ENCODE measurements at places on chromosomes 11 and 22.
A peak's percentile ranks its signal among the peaks of the same experiment; 100 is the strongest.

DNA sequence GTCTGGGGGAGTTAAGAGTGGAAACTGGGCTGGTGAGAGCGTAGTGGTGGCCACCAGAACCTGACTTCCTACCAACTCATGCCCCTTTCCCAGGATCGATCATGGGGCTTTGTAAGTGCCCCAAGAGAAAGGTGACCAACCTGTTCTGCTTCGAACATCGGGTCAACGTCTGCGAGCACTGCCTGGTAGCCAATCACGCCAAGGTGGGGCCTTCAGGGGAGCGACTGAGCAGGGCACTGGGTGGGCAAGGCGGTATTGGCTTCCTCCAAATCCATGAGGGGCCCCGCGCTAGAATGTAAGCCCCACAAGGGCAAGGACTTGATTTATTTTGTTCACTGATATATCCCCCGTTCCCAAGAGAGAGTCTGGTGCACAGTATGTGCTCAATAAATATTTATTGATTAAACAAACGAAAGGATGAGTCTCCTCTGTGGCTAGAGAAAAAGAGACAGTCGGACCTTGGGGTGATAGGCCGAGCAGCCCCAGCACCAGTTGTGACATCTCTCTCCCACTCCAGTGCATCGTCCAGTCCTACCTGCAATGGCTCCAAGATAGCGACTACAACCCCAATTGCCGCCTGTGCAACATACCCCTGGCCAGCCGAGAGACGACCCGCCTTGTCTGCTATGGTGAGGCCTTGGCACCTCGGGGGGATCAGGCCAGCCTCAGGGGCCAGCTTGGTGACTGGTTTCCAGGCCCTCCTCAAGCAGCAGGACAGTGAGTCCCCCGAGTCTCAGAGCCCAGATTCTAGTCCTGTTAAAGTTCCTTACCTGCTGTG is 765 bp downstream of the ZFPL1 start:
- H3K27me3 ChIP-seq = no peaks in the 10 kb centered on the region
- H3K27ac ChIP-seq = peak overlapping the region; percentile 82
- peaks cover 38% of the 10 kb centered on the region for H3K36me3 ChIP-seq

GRCh38 chr11:74696500-74696899 is 34.7 kb downstream of the CHRDL2 start:
- H3K4me1 ChIP-seq = no peaks in the 10 kb centered on the region
- no peak overlapping the region for H3K4me3 ChIP-seq
- no peak for DNase-seq
- H3K27me3 ChIP-seq = no peaks in the 10 kb centered on the region
- no peak overlapping the region for H3K27ac ChIP-seq
- no peaks in the 10 kb centered on the region for H3K36me3 ChIP-seq

- no peak overlapping the region for H3K4me3 ChIP-seq
- DNase-seq = no peak
- H3K36me3 ChIP-seq = no peaks in the 10 kb centered on the region
Measured at GRCh38 chr11:120188811-120189455, 21.9 kb upstream of the OAF start.

DNA sequence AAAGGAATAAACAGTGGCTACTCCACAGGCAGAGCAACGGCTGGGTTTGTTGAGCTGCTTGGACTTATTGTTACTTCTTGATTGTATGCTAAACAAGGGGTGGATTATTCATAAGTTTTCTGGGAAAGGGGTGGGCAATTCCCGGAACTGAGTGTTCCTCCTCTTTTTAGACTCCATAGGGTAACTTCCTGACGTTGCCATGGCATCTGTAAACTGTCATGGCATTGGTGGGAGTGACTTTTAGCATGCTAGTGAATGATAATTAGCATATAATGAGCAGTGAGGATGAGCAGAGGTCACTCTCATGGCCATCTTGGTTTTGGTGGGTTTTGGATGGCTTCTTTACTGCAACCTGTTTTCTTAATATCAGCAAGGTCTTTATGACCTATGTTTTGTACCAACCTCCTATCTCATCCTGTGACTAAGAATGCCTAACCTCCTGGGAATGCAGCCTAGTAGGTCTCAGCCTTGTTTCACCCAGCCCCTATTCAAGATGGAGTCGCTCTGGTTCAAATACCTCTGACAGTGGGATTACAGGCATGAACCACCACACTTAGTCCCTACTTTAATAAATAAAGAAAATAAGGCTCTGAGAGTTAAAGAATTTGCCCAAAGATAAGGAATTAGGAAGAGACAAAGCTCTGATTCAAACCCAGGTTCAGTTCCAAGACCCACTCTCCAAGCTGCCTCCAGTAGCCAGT is 65.6 kb upstream of the CLMP start:
- H3K4me1 ChIP-seq = no peaks in the 10 kb centered on the region
- peaks cover 10% of the 10 kb centered on the region for H3K27me3 ChIP-seq
- no peak overlapping the region for H3K4me3 ChIP-seq
- no peak overlapping the region for H3K27ac ChIP-seq

GRCh38 chr22:29679316-29679715 is 40.5 kb upstream of the CABP7 start:
- H3K4me3 ChIP-seq = no peak overlapping the region
- no peaks in the 10 kb centered on the region for H3K27me3 ChIP-seq
- H3K27ac ChIP-seq = no peak overlapping the region

GRCh38 chr11:119491753-119492510 is 69.0 kb upstream of the THY1 start:
- H3K27me3 ChIP-seq = no peaks in the 10 kb centered on the region
- H3K27ac ChIP-seq = no peak overlapping the region
- DNase-seq = no peak
- no peaks in the 10 kb centered on the region for H3K4me1 ChIP-seq

GRCh38 chr11:43583548-43583947 is 97.0 kb upstream of the HSD17B12 start:
- DNase-seq = no peak
- H3K36me3 ChIP-seq = no peaks in the 10 kb centered on the region
- no peak overlapping the region for H3K27ac ChIP-seq
- H3K27me3 ChIP-seq = peaks cover 10% of the 10 kb centered on the region

DNA sequence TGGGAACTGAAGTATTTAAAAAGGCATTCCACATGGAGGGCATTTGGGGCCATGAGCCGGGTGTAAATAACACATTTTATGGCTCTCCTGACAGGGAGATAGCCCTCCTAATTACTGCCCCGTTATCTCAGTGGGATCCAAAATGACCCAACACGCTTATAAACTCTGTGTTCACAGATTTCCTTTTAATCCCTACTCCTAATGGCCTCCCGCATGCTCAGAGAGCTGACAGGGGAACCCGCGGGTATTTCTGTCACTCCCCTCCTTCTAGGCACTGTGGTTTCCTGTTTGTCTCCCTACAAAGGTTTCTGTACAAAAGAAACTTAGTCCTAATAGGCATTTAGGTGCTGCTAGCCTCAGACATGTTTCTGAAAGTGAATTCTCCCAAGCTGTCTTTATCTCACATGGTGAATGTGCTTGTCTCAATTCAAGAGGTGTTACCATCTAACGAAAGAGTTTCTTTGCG is 202.8 kb upstream of the SEZ6L start:
- H3K4me1 ChIP-seq = no peaks in the 10 kb centered on the region
- peaks cover 74% of the 10 kb centered on the region for H3K27me3 ChIP-seq
- no peak overlapping the region for H3K27ac ChIP-seq
- H3K36me3 ChIP-seq = no peaks in the 10 kb centered on the region
- H3K4me3 ChIP-seq = no peak overlapping the region

DNA sequence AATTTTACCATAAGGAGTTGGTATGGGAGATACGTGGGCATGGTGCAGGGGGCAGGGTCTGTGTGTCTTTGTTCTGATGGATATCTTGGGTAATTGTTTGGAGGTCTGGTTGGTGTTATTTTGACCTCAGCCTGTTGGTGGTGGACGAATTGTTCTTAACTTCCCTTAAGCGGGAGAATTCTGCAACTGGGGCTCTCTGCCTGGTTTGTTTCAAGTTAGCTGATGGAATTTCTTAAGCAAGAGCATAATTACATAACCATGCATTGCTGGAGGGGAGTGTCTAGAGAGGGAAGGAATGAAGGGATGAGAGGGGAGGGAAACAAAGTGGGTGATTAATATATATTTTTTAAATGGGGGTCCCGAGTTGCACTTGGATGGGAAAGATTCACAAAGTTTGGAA is 908.5 kb upstream of the RAG2 start:
- H3K27me3 ChIP-seq = no peaks in the 10 kb centered on the region
- H3K36me3 ChIP-seq = no peaks in the 10 kb centered on the region
- no peaks in the 10 kb centered on the region for H3K4me1 ChIP-seq
- H3K4me3 ChIP-seq = no peak overlapping the region
- no peak overlapping the region for H3K27ac ChIP-seq
